Renal cortex interstitium (tissue), 15 donors: ENCODE measurements at places on chromosomes 16 and 17. TPM values are rescaled to one million over a fixed set of nuclear protein-coding genes. Genes with fewer than 3 reads are reported as not detected.

DLX4 gene
- 0.89 TPM for polyA plus RNA-seq

ZNF263 gene
- 49.5 TPM for polyA plus RNA-seq

CACNG4 gene
- 3.1 TPM for polyA plus RNA-seq

CCDC92B gene
- 0.16 TPM for polyA plus RNA-seq

NUP85 gene
- polyA plus RNA-seq, result 69.4 TPM

RAC3 gene
- polyA plus RNA-seq, result 16.2 TPM

MYH11 gene
- polyA plus RNA-seq, result 10.7 TPM

ODAD4 gene
- 5.6 TPM for polyA plus RNA-seq

IL34 gene
- polyA plus RNA-seq, result 1.5 TPM

KRTAP4-6 gene
- not detected for polyA plus RNA-seq

SPNS3 gene
- polyA plus RNA-seq, result 2.6 TPM

ZSCAN10 gene
- 0.26 TPM for polyA plus RNA-seq

HS3ST3A1 gene
- 2.6 TPM for polyA plus RNA-seq

RASL10B gene
- polyA plus RNA-seq, result 11.7 TPM

TMC8 gene
- 2.4 TPM for polyA plus RNA-seq

TNFRSF17 gene
- 0.34 TPM for polyA plus RNA-seq

MEOX1 gene
- polyA plus RNA-seq, result 17.5 TPM

ACSM2A gene
- 58.3 TPM for polyA plus RNA-seq

CACNA1G gene
- 8.7 TPM for polyA plus RNA-seq

ALDH3A1 gene
- polyA plus RNA-seq, result 1.2 TPM

NOG gene
- polyA plus RNA-seq, result 1.5 TPM

KIF19 gene
- polyA plus RNA-seq, result 0.79 TPM

CCL18 gene
- polyA plus RNA-seq, result not detected
